ENCODE measurements at places on chromosomes 4 and X.

DNA sequence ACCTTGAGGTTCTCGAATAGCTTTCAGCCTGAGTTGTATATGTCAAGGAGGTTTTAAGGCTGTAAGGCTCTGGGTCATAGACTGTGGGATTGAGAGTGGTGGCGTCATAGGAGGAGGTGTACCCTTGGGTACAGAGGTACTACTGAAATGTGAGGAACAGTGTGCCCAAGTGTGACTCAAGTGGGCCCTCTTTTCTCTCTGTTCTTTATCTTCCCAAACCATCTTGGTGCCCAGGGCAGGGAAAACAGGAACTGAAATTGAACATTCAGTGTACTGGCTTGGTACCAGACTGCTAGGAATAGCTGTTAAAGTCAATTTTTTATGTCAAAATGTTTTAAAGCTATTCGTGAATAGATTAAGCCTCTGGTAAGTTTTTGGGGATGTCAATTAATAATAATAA is 136.2 kb upstream of the RPS6KA3 start:
- no peak for DNase-seq

- DNase-seq = no peak
Measured at GRCh38 chr4:13635286-13635799, 7.8 kb upstream of the BOD1L1 start.

DNA sequence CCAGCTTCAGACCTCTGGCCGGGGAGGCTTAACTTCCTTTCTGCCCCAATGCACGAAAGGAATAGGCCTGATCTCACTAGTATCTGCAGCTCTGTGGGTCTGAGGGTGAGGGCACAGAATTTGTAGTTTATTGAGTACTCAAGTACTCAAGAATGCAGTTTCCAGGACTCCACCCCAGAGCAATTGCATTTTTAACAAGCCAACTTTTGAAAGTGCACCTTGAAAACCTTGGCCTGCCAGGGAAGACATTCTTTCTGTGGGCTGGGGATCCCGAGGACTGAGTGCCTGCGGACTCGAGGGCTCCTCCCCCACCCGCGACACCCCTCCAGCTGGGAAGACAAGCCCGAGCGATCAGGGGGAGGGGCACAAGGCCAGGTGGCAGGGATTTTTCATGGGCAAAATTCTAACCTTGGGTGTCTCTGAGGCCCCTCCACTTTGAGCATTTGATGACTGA is 22.4 kb downstream of the RS1 start:
- DNase-seq = no peak

DNA sequence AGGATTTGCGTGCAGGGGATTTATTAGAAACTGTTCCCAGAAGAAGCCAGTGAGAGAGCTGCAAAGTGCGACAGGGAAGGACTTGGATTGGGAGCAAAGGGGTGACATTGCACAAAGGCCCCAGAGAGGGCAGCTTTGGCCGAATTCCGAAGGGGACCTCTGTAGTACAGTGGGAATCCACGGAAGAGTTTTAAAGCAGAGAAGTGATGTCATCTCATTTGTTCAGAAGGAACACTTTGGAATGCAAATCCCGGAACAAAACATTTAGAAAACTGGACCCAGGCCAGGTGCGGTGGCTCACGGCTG is 71.7 kb downstream of the FAM184B start:
- DNase-seq = no peak

- no peak for DNase-seq
Measured at GRCh38 chrX:50107470-50107869, 93.3 kb downstream of the AKAP4 start.

DNA sequence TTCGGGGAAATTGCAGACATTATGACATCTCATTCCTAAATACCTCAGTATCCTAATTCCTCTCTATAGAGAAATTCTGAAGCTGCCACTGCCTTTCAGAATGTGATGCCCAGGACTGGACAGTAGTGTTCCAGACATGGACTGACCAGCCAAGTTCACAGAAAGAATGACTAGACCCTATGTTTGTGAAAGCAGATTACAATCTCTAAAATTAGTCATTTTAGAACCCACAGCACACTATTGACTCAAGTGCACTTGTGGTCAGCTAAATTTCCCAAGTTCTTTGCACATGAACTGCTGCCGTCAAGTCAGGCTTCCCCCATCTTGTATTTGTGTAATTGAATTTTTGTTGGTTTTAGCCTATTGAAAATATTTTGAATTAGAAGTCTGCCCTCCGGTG is 81.0 kb upstream of the ESX1 start:
- no peak for DNase-seq

- DNase-seq = no peak
Measured at GRCh38 chr4:2588259-2588658, 51.8 kb downstream of the FAM193A start.

DNA sequence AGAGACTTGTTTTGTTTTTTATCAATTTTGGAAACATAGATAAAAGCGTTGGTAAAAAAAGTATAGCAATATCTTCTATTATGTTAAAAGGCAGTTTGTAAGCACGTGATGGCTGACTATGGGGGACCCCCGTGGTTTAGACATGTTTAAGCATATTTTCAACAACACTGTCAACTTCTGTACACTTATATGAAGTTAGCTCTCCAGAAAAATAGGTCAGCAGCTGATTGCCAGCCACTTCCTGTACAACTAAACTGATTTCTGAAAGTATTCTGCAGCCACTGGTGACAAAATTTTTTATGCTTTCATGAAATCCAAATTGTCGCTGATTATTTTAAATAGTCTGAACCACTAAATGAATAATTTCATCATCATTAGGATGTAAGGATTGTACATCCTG is 45.2 kb downstream of the RBMX2 start:
- DNase-seq = no peak

DNA sequence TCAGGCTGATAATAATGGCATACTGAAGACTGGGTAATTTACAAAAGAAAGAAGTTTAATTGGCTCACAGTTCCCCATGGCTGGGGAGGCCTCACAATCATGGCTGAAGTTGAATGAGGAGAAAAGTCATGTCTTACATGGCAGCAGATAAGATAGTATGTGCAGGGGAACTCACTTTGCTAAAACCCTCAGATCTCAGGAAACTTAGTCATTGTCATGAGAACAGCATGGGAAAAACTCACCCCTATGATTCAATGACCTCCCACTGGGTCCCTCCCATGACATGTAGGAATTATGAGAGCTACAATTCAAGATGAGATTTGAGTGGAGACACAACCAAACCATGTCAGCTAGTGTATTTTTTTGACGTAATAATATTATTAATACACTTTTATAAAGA is 149.8 kb upstream of the BOD1L1 start:
- DNase-seq = no peak

Measured in effector memory CD8-positive, alpha-beta T cell (primary cell).